ENCODE measurements at places on chromosomes 13 and 19. TPM values are rescaled to one million over a fixed set of nuclear protein-coding genes. Genes with fewer than 3 reads are reported as not detected.

The IL4I1 gene
- polyA plus RNA-seq = 1.7 TPM

The SMIM44 gene
- polyA plus RNA-seq = 0.33 TPM

The DHX34 gene
- 11.6 TPM for polyA plus RNA-seq

The NBEA gene
- polyA plus RNA-seq = 16.9 TPM

The ATXN8OS gene
- polyA plus RNA-seq = 0.42 TPM

The EFNB2 gene
- 147 TPM for polyA plus RNA-seq

The SNAPC2 gene
- polyA plus RNA-seq = 14.5 TPM

The OR7D2 gene
- polyA plus RNA-seq = 0.08 TPM

The SCN1B gene
- polyA plus RNA-seq = 0.72 TPM

The HNRNPA1L2 gene
- polyA plus RNA-seq = 21.5 TPM

The KLK8 gene
- polyA plus RNA-seq = 3.4 TPM

The IRF2BP1 gene
- polyA plus RNA-seq = 31.1 TPM

The ZNF835 gene
- polyA plus RNA-seq = 6.2 TPM

The ZNF471 gene
- 14.5 TPM for polyA plus RNA-seq

The ADGRE1 gene
- polyA plus RNA-seq = 0.11 TPM

The FUT6 gene
- 14.2 TPM for polyA plus RNA-seq

The MBD3L2 gene
- not detected for polyA plus RNA-seq

The TSKS gene
- 0.11 TPM for polyA plus RNA-seq

The EPS8L1 gene
- polyA plus RNA-seq = 51.4 TPM

The ZNF383 gene
- polyA plus RNA-seq = 13.4 TPM

The ZSCAN22 gene
- 3.4 TPM for polyA plus RNA-seq

The PRR19 gene
- polyA plus RNA-seq = 1.9 TPM

The ATP8B3 gene
- 1.0 TPM for polyA plus RNA-seq

The B3GNT3 gene
- polyA plus RNA-seq = 7.1 TPM

The MCF2L gene
- 36.8 TPM for polyA plus RNA-seq

The LHB gene
- not detected for polyA plus RNA-seq

The KIR2DL1 gene
- not detected for polyA plus RNA-seq

The CBARP gene
- polyA plus RNA-seq = 1.6 TPM

The FAAP24 gene
- 3.4 TPM for polyA plus RNA-seq

The ZNF534 gene
- 0.84 TPM for polyA plus RNA-seq

The KLK13 gene
- 0.55 TPM for polyA plus RNA-seq

The F7 gene
- 2.0 TPM for polyA plus RNA-seq

The PLVAP gene
- 215 TPM for polyA plus RNA-seq

The LNX2 gene
- 15.4 TPM for polyA plus RNA-seq

Data from right renal pelvis (tissue), 4 donors.